ENCODE measurements at places on chromosomes 1 and 21.

DNA sequence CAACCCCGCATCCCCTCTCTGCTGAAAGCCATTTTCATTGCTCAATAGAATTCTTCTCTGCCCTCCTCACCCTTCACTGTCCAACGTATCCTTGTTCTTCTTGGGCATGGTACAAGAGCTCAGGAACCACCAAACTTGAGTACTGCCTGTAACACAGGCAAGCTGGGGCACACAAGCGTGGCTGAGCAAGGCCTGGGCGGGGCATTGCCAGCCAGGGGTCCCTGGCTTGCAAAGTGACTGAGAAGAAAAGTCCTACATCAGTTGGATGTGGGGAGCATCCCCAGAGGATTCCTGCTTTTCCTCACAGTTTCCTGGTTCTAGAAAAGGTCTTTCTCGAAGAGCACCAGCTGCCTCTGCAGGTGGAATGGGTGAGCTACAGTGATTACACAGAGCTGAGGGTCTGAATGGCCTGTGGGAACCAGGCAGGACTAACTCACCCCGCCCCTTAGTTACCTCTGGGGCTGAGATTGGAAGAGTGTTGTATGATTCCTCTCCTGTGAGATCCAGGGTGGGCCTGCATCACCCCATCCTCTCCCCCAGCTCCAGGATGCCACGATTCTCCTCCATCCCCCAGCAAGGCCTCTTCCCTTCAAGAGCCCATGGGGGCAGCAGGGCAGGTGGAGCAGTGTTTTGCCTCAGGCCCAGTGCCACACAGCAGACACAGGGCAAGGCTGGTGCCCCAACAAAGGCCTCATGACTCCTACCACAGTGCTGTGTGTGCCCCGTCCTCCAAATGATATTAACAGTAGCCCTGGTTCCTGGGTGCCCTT is 121.9 kb downstream of the MATN1 start:
- no peak for DNase-seq

DNA sequence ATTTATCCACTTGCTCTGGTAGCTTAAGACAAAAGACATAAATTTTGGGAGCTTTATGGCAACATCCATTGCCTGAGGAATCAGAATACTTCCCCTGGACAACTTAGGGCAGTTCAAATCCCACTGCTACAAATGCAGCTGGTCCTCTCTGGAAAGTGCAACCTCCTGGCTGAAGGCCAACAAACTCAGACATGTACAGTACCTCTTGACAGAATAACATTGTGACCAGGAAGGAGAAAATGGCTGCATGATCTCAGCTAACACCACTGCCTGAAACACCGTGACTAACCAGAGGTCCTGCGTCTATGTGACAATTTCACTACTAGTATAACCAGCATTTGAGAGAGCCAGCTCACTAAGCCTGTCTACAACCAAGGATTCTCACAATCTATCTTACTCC is 218.9 kb downstream of the CRB1 start:
- DNase-seq = no peak

DNA sequence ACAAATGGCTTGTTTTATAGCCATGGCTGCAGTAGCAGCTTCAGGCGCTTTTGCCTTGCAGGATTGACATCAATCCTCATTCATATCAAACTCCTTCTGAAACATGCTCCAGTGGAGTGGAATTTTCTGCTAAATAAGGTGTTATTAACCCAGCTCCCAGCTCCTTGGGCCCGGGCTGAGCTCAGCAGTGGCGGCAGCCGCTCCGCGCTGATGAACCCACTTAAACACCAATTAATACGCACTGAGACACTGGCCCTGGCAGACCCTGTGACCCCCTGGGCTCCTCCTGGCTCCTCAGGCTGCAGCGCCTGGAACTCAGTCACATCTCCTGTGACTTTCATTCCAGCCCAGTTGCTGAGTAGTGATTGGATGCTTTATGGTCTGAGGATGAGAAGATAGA is 137.4 kb upstream of the GRIK3 start:
- no peak for DNase-seq

- DNase-seq = no peak
These were observed 31.0 kb upstream of the PPP1R15B start for GRCh38 chr1:204442376-204443259.

DNA sequence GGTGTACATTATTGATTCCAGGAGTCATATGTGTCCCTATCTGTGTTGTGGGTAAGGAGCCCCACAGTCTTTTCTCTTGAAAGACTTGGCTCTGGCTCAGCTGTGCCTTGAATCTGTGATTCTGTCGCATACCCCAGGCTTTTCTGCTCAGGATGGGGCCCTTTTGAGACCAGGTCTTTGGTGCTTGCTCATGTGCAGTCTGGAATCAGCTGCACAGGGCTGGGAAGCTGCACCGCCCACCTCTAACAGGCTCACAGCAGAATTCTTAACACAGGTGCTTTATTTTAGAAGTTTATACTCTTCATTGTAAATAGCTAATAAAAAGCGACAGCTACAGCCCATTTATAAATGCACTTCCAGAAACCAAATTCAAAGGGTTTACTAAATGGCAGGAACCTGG is 61.3 kb downstream of the ST6GALNAC3 start:
- no peak for DNase-seq

- DNase-seq = no peak
These were observed 27.6 kb upstream of the RGL1 start for GRCh38 chr1:183777328-183777727.

- no peak for DNase-seq
These were observed 9.8 kb downstream of the EDN2 start for GRCh38 chr1:41474490-41475271.

- DNase-seq = no peak
These were observed 3.5 kb downstream of the POMGNT1 start for GRCh38 chr1:46194641-46195193.

DNA sequence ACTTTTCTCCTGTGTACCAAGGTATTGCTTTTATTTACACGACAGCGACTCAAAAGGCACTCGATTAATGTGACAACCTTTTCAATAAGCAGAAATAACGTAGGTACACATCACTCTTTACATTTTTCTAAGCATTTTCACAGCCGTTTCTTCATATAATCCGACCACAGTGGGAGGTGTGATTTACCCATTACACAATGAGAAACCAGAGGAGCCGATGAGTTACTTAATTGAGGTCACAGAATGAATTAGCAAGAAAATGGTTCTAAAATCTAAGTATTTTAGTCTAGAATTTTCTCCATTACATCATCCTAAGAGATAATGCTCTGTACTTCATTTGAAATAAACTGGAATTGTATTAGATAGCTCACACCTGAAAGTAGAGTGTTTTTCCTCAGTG is 71.5 kb downstream of the UMODL1 start:
- DNase-seq = no peak

GRCh38 chr1:104295511-104295910 is 545.8 kb downstream of the AMY1C start:
- no peak for DNase-seq

GRCh38 chr1:90186506-90187322 is 191.8 kb downstream of the ZNF326 start:
- no peak for DNase-seq

GRCh38 chr1:116987256-116987555 is 14.4 kb upstream of the CD101 start:
- peak; percentile 40 for DNase-seq

GRCh38 chr1:100752791-100753190 is 33.2 kb downstream of the VCAM1 start:
- no peak for DNase-seq

DNA sequence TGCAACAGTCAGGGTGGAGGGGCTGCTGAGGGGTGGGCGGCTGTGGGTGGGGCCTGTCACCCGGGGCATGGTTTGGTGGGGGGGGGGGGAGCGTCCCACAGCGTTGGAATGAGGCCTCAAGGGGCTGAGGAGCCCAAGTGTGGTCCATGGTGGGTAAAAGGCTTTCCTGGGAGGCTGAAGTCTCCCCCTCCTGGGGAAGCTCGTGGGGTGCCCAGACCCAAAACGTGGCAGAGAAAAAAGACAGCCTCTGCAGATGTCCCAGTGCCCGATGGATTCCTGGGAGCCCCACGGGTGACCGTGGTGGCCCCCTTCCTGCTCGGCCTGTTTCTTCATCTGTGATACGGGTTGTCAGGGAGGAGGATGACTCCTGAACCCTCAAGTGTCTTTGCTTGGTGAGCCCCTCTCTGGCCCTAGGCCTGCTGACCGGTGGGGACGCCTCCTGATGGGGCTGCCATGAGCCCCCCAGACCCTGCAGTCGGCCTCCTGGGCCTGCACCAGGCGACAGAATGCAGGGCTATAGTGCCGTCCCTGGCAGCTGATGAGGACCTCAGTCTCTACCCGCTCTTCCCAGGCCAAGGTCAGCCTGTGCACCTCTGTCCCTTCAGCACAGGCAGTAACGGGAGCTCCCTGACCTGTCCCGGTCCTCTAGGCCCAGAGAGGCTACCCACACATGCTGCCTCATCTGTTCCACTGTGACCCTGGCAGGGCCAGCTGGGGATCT is 1.1 kb downstream of the OBSCN start:
- DNase-seq = no peak

GRCh38 chr1:65942476-65942875 is 149.8 kb downstream of the PDE4B start:
- DNase-seq = no peak

- DNase-seq = no peak
These were observed 39.2 kb downstream of the MAPKAPK2 start for GRCh38 chr1:206723805-206724472.

GRCh38 chr1:173173388-173173787 is 33.7 kb downstream of the TNFSF4 start:
- no peak for DNase-seq

DNA sequence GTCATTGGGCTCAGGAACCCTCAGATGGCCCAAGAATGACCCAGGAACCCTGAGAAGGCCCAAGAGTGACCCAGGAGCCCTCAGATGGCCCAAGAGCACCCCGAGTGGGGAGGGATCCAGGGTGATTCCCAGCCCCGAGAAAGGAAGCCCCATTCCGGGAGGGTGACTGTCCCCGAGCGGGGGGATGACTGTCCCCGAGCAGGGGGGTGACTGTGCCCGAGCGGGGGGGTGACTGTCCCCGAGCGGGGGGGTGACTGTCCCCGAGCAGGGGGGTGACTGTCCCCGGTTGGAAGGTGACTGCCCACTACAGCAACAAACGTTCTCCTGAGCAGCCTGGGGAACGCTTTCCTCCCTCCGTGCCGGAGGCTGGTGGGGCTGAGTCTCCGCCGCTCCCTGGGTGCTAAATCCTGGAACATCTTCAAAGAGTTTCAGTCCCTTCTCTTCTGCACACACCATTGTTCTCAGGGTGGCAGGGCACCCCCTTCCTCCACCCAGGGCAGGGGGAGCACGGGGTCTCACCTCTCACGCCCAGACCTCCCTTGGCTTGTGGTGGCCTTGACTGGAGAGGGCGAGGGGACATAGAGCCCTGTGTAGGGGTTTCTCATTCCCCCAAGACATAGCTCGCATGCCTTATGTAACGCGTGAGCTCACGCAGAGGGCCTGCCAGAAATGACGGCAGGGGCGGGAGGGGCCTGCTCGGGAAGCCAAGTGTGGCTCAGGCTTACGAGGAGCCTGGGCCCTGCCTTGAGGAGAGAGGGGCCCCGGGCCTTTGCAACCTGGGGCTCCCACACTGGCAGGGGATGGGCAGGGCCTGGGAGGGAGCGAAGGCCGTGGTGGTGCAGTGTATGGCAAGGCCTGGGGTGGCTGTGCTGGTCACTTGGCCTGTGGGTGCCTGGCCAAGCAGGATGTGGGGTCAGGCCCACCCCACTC is 14.3 kb upstream of the SKI start:
- no peak for DNase-seq

- DNase-seq = no peak
These were observed 40.0 kb downstream of the EPHB2 start for GRCh38 chr1:22750685-22751051.

DNA sequence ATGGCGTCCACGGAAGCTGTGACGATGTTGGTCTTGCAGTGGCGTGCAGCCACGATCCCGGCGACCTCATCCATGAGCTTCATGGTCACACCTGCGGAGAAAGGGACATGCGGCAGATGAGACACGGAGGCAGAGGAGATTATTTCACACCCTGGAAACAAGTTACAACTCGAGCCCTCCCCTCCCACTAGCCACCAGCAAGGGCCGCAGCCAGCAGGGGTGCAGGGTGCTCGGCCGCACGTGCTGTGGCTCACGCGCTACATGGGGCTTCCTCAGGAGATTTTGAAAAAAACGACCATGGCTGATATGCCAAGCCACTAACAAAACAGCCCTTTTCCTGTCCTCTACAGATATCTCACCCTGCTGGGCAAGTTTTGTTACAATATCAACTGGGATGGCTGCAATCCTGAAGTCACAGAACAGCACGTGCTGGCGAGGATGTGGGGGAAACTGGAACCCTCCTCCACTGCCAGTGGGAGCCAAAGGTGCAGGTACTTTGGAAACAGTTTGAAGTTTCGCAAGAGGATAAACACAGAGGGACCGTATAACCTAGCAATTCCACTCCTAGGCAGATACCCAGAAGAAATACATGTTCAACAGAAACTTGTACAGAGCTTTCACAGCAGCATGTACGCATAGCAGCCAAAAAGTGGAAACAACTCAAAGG is 34.1 kb upstream of the GPR153 start:
- DNase-seq = no peak

- DNase-seq = no peak
These were observed 204.7 kb upstream of the EDN2 start for GRCh38 chr1:41689139-41689538.

GRCh38 chr1:12511128-12511484 is 106.9 kb downstream of the DHRS3 start:
- DNase-seq = no peak

DNA sequence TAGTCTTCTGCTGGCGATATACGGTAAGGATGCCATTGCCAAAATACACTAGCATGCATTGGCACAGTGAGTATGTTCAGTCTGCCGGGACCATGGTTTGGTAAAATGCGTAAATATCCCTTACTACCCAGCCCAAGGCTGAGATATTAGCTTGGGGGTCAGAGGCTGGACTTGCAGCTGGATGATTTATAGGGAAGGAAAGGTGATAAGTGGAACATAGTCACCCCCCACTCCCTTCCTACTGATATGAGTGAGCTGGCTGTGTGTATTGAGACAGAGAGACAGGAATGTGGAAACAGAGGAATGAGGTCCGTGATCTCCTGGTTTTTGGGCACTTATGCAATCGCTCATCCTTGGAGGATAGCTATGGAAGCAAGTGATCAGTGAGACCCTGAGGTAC is 642.8 kb downstream of the KCNT2 start:
- DNase-seq = no peak

DNA sequence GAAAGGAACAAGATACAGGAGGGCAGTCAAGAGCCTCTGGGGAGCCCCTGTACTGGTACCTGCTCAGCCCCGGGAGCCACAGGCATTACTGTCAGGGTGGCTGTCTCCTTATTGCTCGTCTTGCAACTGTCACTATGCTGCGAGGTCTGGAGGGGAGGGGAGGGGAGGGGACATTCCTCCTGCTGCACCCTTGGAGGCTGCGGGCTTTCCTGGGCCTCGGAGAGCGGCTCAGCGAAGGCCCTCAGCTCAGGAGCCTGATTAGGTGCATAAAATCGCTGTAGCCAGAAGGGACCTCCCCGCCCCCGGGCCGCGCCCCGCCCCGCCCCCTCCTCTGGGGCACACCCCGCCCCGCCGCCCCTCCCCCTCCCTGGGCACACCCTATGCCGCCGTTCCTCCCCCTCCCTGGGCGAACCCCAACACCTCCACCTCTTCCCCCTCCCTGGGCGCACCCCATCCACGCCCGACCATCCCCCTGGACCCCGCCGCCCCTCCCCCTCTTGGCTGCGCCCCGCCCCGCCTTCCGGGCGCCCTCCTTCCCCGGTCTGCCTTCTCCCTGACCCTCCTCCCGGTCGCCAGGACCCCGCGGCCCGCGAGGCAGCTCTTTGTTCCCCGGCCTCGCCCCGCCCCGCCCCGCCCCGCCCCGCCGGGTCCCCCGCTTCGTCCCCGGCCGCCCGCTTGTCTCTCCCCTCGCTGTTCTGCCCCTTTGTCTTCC is 35.5 kb downstream of the CACHD1 start:
- no peak for DNase-seq
